Endothelial cell of umbilical vein (primary cell): ENCODE measurements at places on chromosomes 5 and 9. TPM values are rescaled to one million over a fixed set of nuclear protein-coding genes. Genes with fewer than 3 reads are reported as not detected.
A peak's percentile ranks its signal among the peaks of the same experiment; 100 is the strongest.

DNA sequence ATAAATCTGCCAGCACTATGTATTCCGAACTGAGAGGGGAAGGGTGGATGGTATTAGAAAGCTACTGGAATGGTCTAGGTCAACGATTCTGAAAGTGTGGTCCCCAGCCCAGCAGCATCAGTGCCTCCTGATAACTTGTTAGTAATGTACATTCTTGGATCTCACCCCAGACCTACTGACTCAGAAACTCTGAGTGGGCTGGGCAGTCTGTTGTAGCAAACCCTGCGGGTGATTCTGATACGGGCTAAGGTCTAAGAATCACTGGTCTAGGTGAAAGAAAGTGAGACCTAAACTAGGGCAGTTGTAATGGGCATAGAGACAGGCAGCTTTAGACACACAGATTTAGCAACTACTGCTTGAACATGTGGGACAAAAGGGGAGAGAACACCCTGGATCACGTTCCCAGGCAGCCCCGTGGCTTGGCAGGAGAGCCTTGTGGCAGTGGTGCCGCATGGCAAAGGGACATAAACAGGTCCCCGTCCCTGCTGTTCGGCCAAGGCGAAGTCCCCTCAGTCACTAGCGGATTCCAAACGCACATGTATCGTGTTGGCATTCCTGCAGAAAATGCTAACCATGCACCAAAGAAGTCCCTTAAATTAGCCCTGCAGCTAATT, 216.3 kb downstream of the TTLL11 start:
- H3K4me3 ChIP-seq, result no peak overlapping the region
- no peaks in the 10 kb centered on the region for H3K4me1 ChIP-seq
- H3K27ac ChIP-seq, result no peak overlapping the region
- no peak for DNase-seq
- H3K27me3 ChIP-seq, result no peaks in the 10 kb centered on the region

GRCh38 chr9:87657190-87657589, 68.7 kb upstream of the CTSL start:
- H3K27me3 ChIP-seq, result no peaks in the 10 kb centered on the region
- H3K27ac ChIP-seq, result peak overlapping the region; percentile 44
- peaks cover 12% of the 10 kb centered on the region for H3K4me1 ChIP-seq
- H3K36me3 ChIP-seq, result peaks cover 26% of the 10 kb centered on the region
- peak; percentile 57 for DNase-seq

DNA sequence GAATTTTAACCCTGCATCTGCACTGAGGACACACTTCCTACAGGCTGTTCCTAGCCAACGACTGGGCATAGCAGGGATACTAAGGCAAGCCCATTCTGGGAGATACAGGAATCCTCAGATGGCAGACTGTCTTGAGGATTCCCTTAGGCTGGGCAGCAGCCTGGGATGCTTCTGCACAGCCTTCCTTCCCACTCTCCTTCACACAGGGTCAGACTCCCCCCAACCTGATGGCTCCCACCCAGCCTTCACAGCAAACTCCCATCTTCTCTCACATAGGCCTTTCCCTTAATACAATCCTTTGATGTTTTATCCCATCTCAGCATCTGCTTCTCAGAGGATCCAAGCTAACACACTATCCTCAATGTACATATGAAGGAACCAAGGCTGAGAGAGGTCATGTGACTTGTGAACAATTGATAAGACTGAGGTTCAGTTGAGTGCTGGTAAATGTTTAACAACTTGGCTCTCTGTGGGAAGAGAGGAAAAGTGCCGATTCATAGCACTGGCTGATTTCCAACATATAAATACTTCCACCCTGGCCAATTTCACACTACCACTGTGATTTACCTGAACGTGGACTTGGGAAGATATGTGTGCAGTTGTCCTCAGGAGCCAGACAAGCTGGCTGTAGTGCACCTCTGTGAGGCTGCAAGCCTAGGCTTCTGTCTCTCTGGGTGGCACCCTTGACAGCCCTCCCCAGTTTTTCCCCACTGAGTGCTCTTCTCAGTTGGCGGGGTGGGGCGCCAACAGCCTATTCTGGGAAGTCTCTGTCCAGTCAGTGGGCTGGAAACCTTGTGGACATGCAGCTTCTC, 120.2 kb upstream of the TRIM32 start:
- no peaks in the 10 kb centered on the region for H3K36me3 ChIP-seq
- no peak overlapping the region for H3K4me3 ChIP-seq
- H3K4me1 ChIP-seq, result no peaks in the 10 kb centered on the region
- H3K27me3 ChIP-seq, result no peaks in the 10 kb centered on the region
- no peak overlapping the region for H3K27ac ChIP-seq

- H3K36me3 ChIP-seq, result no peaks in the 10 kb centered on the region
- H3K4me3 ChIP-seq, result no peak overlapping the region
- DNase-seq, result no peak
- H3K4me1 ChIP-seq, result peaks cover 37% of the 10 kb centered on the region
These were observed 31.2 kb downstream of the HTR4 start for GRCh38 chr5:148623101-148623500.

LCP2 gene
- total RNA-seq, result not detected in 2 replicates

DNA sequence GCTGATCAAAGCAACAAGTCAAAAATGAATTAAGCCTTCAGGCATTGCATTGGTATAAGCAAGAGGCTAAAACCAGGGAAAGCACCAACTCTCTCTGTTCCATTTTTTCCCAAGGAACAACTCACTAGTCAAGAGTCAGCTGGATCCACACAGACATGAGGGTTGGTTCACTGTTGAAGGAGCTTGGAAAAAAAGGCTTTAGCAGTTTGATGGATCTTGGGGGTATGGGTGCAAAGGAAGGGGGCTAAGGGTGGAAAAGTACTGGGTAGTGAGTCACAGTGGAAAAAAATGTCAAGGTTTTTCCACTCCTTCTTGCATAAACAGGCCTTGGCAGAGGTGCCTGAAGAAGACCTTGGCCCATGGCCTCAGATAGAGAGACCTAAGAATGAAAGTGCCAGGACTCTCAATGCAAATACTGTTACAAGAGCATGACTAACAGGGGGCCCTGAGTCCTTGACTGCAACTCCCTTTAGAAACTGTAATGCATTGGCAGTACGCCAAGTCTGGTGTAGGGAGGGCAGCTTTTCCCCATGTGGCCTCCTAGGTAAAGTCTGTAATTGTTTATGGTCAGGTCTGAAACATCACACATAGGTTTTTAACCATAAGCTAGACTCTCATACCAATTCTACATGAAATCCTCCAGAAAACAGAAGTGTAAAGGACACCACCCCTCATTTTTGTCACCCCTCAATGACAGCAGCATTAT, 23.7 kb downstream of the ACTL7A start:
- no peak overlapping the region for H3K4me3 ChIP-seq
- no peaks in the 10 kb centered on the region for H3K27me3 ChIP-seq
- no peak overlapping the region for H3K27ac ChIP-seq
- peak; percentile 67 for DNase-seq

STARD4 gene
- 77.1 and 87.8 TPM in 2 replicates for total RNA-seq

GRCh38 chr5:33319841-33320240, 120.9 kb upstream of the TARS1 start:
- H3K4me1 ChIP-seq, result peaks cover 34% of the 10 kb centered on the region
- no peak overlapping the region for H3K4me3 ChIP-seq
- peak overlapping the region; percentile 98 for H3K27ac ChIP-seq
- H3K36me3 ChIP-seq, result no peaks in the 10 kb centered on the region
- H3K27me3 ChIP-seq, result no peaks in the 10 kb centered on the region

PRKACG gene
- total RNA-seq, result not detected in 2 replicates

GRCh38 chr5:135606431-135606830, 27.6 kb upstream of the CXCL14 start:
- no peak overlapping the region for H3K4me3 ChIP-seq
- H3K36me3 ChIP-seq, result no peaks in the 10 kb centered on the region
- DNase-seq, result no peak
- peaks cover 3% of the 10 kb centered on the region for H3K27me3 ChIP-seq

GRCh38 chr5:62124266-62124665, 181.7 kb upstream of the KIF2A start:
- no peak overlapping the region for H3K4me3 ChIP-seq
- H3K4me1 ChIP-seq, result no peaks in the 10 kb centered on the region
- H3K36me3 ChIP-seq, result no peaks in the 10 kb centered on the region
- no peak for DNase-seq
- H3K27ac ChIP-seq, result no peak overlapping the region

GRCh38 chr5:168844922-168845296, 265.7 kb upstream of the PANK3 start:
- H3K27me3 ChIP-seq, result no peaks in the 10 kb centered on the region
- no peak overlapping the region for H3K4me3 ChIP-seq
- H3K27ac ChIP-seq, result no peak overlapping the region
- H3K4me1 ChIP-seq, result no peaks in the 10 kb centered on the region
- no peaks in the 10 kb centered on the region for H3K36me3 ChIP-seq
- DNase-seq, result no peak

PRUNE2 gene
- 8.3 and 21.7 TPM in 2 replicates for total RNA-seq

- H3K4me1 ChIP-seq, result no peaks in the 10 kb centered on the region
- H3K4me3 ChIP-seq, result no peak overlapping the region
- no peak overlapping the region for H3K27ac ChIP-seq
- no peaks in the 10 kb centered on the region for H3K27me3 ChIP-seq
- no peaks in the 10 kb centered on the region for H3K36me3 ChIP-seq
These were observed 223.4 kb downstream of the PARP8 start for GRCh38 chr5:50889790-50890189.

GRCh38 chr5:177510567-177511053, 984 bp upstream of the DOK3 start:
- DNase-seq, result no peak
- H3K4me3 ChIP-seq, result no peak overlapping the region
- no peak overlapping the region for H3K27ac ChIP-seq
- H3K4me1 ChIP-seq, result peaks cover 9% of the 10 kb centered on the region
- H3K36me3 ChIP-seq, result peaks cover 40% of the 10 kb centered on the region

DNA sequence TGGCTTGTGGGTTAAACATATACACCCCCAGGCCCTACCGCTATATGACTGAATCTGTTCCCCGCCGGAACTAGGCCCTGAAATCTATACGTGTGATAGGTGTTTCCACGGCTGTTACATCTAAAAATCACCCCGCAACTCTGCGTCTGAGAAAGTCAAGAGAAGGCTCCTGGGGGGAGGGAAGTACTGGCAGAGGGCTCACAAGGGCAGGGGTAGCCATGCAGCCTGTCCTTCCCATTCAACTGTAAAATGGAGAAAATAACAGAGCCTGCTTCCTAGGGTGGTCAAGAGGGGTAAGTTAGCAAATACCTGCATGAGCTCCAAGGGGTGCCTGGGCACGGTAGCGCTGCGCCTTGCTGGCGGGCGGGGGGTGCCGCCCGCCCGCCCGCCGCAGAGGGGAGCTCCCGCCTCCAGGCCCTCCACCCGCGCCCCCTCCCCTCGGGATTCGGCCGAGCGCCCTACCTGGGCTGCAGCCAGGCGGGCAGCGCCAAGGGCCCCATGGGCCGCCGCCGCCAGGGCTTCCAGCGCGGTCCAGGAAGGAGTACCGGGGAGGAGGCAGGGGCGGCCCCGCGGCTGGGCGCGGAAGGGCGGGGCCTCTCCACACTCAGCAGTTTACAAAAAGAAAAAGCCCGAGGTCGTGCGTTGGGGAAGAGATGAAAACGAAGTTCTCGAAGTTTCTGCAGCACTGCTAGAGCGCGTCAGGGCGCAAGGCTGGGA, at the start of gene HACD4:
Gene HACD4 (minus strand): TSS at position 550 of the 717 bp plus-strand sequence. CDS start 50 bp downstream, at position 500.
- peaks cover 6% of the 10 kb centered on the region for H3K4me1 ChIP-seq
- no peak within 1 kb of the TSS for H3K27ac ChIP-seq
- peak within 1 kb of the TSS; percentile 52 for H3K4me3 ChIP-seq
- no peaks in the 10 kb centered on the region for H3K27me3 ChIP-seq
- peak; percentile 13 for DNase-seq

DNA sequence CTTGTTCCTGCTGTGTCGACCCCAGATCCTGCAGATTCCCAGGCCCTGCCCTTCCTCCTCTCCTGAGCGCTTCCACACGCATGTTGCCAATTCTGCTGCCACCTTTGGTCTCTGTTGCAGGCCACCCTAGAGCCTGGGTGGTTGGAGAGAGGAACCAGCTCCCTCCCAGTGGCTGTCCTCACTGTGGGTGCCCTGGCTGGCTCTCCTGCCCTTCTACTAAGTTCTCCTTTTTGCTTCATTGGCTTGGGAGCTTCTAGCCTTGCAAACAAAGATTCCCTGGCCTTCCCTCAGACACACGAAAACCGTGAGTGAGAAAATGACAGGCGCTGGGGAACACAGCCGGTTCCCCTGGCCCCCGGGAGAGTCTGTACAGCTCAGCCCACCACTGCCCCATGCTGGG, 14.2 kb upstream of the NCS1 start:
- no peak overlapping the region for H3K4me3 ChIP-seq
- H3K36me3 ChIP-seq, result no peaks in the 10 kb centered on the region
- H3K27me3 ChIP-seq, result peaks cover 3% of the 10 kb centered on the region
- H3K4me1 ChIP-seq, result no peaks in the 10 kb centered on the region

DNA sequence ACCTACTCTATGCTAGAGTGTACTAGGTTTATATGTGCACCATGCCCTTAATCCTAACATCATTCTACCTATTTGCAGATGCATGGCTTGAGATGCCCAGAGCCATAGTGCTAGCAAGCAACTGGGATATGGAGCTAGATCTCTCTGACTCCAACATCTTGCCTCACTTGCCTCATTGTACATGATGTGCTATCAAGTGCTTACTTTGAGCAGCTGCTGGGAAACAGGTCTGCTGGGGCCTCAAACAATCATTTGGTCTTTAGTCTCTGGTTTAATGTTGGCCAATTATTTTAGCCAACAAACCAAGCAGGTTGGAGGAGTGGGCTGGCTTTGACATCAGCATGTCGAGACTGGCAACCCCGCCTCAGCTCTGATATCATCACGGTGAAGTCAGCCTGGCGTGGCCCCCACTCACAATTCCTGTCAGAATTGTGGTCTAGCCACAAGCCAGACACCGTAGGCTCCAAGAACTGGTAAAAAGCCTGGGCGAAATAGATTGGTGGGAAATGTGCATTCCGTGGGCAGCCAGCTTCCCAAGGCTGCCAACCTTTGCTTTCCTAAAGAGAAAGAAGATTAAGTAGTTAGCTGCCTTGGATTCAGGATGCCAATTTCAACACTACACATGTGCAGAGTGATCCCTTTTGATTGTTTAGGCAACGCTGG, 21.1 kb upstream of the GAS1 start:
- no peaks in the 10 kb centered on the region for H3K36me3 ChIP-seq
- no peaks in the 10 kb centered on the region for H3K27me3 ChIP-seq
- no peak for DNase-seq
- no peaks in the 10 kb centered on the region for H3K4me1 ChIP-seq
- no peak overlapping the region for H3K27ac ChIP-seq

- no peak overlapping the region for H3K27ac ChIP-seq
- H3K4me1 ChIP-seq, result no peaks in the 10 kb centered on the region
- no peak for DNase-seq
- no peaks in the 10 kb centered on the region for H3K36me3 ChIP-seq
- no peak overlapping the region for H3K4me3 ChIP-seq
These were observed 305.9 kb upstream of the ATP10B start for GRCh38 chr5:161157925-161158324.

- no peak for DNase-seq
- peaks cover 23% of the 10 kb centered on the region for H3K36me3 ChIP-seq
- H3K4me1 ChIP-seq, result peaks cover 24% of the 10 kb centered on the region
- H3K4me3 ChIP-seq, result no peak overlapping the region
- no peaks in the 10 kb centered on the region for H3K27me3 ChIP-seq
- no peak overlapping the region for H3K27ac ChIP-seq
These were observed 41.6 kb downstream of the CSF1R start for GRCh38 chr5:150044712-150045111.

DNA sequence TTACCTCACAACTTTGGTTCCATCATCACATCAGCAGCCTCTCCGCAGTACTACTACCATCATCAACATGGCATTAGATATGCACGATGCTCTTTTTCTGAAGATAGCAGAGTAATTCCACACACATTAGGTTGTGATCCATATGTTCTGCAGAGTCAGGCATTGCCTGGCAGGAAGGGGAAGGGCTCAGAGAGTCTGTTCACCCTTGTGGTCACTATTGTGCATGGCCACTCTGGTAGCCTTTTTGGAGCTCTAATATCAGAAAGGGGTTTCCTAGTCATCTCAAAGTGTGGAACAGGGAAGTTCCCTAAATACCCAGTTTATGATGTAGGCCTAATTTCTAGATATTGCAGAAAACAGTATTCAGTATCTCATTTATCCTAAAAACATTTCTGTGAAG, 373.6 kb downstream of the BNC2 start:
- no peak overlapping the region for H3K4me3 ChIP-seq
- H3K27me3 ChIP-seq, result no peaks in the 10 kb centered on the region
- H3K4me1 ChIP-seq, result peaks cover 19% of the 10 kb centered on the region
- no peak for DNase-seq
- H3K27ac ChIP-seq, result no peak overlapping the region
